ENCODE measurements at places on chromosomes 3 and 15. TPM values are rescaled to one million over a fixed set of nuclear protein-coding genes. Genes with fewer than 3 reads are reported as not detected.

DNAH12 gene
- polyA plus RNA-seq, result 3.0 TPM

DNA sequence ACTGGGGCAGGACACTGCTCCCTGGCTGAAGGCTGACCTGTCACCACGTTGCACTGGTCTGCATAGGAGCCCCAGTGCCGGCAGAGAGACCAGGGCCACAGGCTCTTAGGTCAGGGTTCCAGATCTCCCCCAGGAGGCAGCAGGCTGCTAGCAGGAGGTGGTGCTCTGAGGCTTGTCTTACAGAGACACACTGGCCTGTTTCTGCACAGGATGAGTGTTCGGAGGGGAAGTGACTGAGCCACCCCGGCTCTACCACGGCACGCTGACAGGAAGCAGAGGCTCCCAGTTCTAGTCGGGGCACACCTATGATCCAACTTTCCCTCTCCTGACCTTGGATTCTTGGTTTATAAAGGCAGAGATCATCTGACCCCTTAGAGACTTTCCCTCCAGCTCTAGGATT is 8.6 kb downstream of the FBXL22 start:
- no peak for DNase-seq

GRCh38 chr3:98612996-98613517 is 19.6 kb upstream of the CPOX start:
- no peak for DNase-seq

SEC62 gene
- polyA plus RNA-seq, result 199 TPM

LPCAT4 gene
- polyA plus RNA-seq, result 45.5 TPM

- DNase-seq, result no peak
Measured at GRCh38 chr15:59997070-59997701, 6.9 kb upstream of the FOXB1 start.

- DNase-seq, result no peak
Measured at GRCh38 chr15:55796321-55796965, 53.5 kb upstream of the PRTG start.

DNA sequence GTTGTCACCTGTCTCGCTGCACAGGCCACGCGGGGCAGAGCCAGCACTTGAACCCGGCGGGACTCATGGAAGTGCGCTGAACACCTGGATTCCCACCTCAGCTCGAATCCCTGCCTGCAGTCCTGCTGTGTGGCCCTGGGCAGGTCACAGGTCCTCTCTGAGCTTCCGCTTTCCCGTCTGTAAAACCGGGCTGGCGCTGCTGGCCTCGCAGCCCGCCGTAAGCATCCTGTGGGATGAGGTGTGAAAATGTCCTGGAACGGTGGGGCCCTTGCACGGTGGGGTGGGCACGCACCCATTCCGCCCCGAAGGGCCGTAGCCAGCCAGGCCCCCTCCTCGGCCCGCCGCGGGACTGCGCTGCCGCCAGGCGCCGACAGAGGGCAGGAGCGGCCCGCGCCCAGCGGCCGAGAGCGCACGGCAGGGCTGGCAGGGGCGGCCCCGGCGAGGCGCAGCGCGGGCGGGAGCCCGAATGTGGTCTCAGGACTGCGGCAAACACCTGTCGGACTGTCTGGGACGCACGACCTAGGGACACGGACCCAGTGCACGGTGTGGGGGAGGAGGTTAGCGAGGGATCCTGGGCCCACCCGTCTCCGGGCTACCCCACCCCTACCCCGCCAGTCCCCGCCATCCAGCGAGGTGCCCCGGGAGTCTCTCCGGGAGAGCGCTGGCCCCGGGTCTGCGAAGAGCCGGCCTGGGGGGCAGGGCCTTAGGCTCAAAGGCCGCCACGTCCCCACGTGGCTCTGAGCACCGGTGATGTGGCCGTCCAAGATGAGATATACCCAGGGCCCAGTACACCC is 40.4 kb downstream of the DNAJB8 start:
- DNase-seq, result no peak

DNA sequence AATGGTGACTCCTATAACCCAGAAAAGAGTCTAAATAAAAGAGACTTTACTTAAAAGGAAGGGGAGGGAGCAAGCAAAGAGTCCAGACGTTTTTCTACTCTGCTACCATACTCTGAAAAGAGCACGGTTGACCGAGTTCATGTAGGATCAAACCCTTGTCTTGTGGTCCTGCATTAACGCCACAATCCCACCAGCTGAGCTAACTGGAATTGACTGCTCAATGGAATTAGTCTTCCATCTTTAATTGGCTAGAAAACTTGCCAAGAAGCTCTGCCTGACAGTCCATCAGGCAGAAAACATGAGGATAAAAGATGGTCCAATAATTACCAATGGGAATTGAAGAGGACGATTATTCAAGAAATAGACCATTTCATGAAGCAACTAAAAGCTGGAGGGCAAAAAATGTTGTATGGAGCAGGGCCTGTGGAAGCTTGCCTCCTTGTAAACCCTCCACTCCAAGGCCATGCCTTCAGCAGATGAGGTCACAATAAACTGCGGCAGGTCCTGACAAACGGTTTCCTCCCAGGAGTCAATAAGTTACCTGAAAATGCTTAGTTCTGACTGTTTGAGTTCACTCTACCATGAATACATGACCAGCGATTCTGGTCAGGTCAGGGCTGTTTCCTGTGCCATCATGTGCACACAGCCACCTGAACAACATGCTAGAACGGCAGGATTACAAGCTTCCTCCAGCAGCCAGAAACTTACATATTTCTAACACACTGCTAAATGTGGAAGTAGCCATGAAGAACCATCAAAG is 35.6 kb upstream of the ARHGEF3 start:
- DNase-seq, result no peak

CPB1 gene
- 0.90 TPM for polyA plus RNA-seq

DNA sequence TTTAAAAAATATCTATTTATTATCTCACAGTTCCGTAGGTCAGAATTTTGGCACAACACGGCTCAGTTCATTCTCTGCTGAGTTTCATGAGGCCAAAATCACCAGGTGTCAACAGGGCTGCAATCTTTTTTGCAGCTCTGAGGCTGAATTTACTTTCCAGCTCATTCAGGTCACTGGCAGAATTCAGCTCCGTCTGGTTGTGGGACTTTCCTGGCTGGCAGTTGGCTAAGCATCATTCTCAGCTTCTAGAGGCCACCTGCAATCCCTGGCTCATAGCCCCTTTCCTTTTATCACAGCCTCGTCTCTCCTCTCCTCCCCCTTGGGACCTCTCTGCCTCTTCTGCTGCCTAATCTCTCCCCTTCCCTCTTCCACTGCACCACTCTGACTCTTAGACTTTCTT is 174.0 kb upstream of the WNT5A start:
- DNase-seq, result no peak

DNA sequence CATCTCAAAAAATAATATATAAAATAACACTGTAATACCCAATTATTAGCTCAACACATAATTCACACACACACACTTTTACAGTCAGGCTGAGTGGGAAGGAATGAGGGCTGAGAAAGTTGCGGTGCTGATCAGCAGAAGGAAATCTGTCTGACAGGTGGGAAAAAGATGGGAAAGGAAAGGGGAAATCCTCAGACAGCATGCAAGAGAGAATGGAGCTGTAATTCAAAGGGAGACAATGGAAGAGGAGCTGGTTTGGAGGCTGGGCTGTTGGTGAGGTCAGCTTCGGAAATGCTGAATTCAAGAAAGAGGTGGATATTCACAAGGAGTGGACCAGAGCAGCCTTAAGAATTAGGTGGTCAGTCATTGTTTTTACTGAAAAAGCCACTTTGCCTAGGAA is 121.6 kb upstream of the LMOD3 start:
- no peak for DNase-seq

CACNA2D2 gene
- 14.6 TPM for polyA plus RNA-seq

- no peak for DNase-seq
Measured at GRCh38 chr15:45150481-45150880, 20.7 kb downstream of the DUOX1 start.

GRCh38 chr3:179668429-179668828 is 15.6 kb downstream of the USP13 start:
- DNase-seq, result no peak

- DNase-seq, result no peak
Measured at GRCh38 chr3:156432563-156432962, 122.4 kb downstream of the SSR3 start.

TIMP4 gene
- polyA plus RNA-seq, result 1.0 TPM

PLA2G4F gene
- 25.0 TPM for polyA plus RNA-seq

CDHR4 gene
- polyA plus RNA-seq, result 0.28 TPM

DNA sequence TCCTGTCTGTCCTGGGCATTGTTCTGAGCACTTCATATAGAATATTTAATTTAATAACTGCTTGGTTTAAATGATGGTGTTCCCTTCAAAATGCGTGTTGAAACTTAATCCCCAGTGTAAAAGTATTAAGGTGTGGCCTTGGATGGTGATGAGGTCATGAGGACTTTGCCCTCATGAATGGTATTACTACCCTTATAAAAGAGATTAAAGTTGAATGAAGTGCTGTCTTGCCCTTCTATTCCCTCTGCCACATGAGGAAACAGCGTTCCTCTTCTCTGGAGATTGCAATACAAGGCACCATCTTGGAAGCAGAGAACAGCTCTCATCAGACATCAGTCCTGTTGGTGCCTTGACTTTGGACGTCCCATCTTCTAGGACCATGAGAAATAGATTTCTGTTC is 374.4 kb downstream of the PTPRG start:
- DNase-seq, result no peak

GOLGA6L10 gene
- polyA plus RNA-seq, result 7.8 TPM

- DNase-seq, result no peak
Measured at GRCh38 chr15:56783156-56783856, 50.0 kb upstream of the ZNF280D start.

KNSTRN gene
- polyA plus RNA-seq, result 46.4 TPM

IL5RA gene
- polyA plus RNA-seq, result 0.73 TPM

DNA sequence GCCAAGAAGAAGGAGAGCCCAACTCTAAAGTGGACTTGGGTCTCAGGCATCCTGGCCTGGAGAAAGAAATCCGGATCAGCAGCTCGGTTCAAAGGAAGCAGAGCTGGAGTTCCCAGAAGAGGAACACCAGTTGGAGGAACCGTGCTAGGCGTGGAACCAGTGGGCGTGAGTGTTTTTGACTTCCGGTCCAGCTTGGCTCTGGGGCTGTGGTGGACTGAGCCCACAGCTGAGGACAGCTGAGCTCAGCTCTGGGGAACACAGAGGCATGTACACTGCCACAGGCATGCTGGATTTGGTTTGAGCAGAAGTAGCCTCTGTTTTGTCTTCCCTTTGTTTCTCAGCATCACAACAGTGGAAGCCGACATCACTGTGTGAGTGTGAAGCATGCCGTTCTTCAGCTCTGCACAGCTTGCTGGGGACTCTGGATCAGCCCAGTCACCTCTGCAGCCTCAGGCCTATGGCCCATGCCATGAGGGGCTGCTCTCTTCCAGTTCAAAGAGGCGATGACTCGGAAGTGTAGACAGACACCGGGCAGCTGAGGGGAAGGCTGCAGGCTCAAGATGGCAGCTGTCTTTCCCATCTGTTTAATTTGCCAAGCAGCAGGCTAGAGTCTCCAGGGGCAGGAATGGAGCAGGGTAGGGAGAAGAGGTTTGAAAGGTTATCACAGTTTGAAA is 185.8 kb upstream of the UBE3A start:
- DNase-seq, result no peak

Measured in left kidney (tissue), 8 donors.